ENCODE measurements at places on chromosomes 7 and 10.
A peak's percentile ranks its signal among the peaks of the same experiment; 100 is the strongest.

DNA sequence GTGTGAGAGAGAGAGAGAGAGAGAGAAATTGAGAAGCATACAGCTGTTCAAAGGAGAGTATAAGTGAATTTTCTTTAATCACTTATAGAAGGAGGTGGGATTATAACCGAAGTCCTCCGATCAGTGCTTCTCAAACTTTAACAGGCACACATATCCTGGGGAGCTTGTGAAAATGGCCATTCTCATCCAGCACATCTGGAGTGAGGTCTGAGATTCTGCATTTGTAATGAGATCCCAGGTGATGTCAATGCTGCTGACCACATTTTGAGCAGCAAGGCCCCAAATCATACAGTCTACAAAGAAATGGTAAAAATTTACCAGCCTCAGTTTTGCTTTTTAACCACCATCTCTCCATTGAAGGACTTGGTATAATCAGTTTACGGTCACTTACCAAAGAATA, 219.0 kb downstream of the PTEN start:
- no peak for DNase-seq

DNA sequence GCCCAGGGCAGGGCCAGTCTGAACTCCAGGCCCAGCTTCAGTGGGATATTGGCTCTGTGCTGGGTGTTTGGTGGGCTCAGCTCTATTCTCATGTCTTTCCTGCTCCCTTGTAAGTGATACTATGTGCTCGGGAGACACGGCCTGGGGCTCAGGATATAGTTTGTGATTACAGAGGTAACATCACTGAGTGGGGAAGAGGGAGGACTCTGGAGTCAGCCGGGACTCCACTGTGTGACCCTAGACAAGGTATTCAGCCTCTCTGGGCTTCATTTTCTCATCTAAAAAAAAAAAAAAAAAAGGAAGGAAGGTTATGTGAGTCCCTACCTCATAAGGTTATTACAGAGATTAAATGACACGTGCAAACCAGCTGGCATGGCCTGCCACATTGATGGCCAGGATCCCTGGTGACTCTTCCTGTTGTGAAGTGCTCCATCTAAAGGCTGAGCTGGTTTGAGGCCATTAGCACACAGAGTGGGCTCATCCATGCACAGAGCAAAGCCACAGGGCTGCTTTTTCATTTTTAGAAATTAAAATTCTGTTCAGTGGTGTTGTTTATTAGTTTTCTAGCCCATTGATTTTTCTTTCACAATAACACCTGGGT, 15.7 kb downstream of the SLC13A4 start:
- peak; percentile 43 for DNase-seq

DNA sequence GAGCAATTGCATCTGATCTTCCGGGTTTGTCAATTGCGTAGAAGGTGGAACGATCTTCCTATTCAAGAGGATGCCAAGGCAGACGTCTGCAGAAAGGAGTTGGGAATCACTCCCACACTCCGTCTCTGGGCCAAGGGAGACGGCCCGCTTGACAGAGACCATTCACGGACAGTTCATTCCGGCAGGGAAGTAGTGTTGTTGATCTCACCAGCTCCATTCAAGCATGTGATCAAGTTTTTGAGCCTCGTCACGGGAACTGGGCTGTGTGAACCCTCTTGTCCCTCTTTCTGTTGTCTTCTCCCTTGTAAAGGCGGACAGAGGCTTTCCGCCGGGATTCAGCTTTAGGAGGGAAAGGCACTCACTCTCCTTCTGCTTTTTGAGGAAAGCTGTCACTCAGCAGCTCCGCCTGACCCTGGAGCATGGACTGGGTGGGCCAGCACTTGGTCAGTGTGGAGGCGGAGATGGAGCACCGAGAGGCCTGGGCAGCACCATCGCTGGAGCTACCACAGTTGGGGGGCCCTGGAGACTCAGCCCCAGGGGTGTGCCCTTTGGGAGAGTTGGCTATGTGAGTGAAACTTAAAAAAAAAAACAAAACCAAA, 44.9 kb downstream of the SPDYE5 start:
- no peak for DNase-seq

DNA sequence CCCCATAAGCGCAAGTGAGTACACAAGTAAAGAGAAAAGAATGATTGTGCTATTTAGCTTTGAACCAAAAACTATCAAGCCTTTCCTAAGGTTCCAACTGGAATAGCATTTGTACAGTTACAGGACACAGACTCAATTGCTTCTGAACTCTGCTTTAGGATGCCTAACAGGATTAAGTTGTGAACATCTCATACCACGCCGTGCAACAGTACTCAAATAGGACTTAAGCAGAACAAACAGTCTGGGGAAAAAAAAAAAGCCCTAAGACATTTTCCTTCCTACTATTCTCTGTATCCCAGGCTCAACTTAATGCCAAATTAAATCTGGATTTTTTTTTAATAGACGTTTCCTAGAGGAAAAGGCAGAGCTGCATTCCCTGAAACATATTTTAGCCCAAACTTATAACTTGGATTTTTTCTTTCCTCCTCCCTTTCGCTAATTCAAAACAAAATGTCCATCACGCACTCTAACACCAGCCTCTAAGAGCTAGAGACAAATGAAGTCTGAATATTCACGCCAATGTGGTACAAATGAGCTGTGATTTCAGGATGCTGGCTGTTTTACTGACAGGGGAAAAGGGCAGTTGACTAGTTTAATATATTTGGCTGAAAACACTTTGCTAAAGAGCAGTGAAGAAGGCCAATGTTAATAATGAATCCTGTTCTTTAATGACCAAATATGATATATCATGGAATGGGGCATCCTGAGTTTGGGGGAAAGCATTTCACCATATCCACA, 68.6 kb downstream of the CALD1 start:
- DNase-seq, result no peak

- no peak for DNase-seq
Measured at GRCh38 chr10:114033566-114033965, 10.1 kb upstream of the ADRB1 start.

DNA sequence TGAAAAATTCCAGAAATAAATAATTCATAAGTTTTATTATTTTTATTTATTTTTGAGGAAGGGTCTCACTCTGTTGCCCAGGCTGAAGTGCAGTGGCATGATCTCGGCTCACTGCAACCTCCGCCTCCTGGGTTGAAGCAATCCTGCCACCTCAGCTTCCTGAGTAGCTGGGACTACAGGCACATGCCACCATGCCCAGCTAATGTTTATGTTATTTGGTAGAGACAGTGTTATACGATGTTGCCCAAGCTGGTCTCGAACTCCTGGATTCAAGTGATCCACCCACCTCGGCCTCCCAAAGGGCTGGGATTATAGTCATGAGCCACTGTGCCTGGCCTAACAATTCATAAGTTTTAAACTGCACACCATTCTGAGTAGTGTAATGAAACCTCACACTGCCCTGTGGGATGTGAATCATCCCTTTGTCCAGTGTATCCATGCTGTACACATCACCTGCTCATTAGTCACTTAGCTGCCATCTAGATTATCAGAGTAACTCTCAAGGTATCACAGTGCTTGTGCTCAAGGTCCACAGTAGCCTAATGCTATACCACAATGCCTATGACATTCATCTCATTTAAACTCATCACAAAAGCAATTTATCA, 17.9 kb downstream of the RTKN2 start:
- peak; percentile 54 for DNase-seq

DNA sequence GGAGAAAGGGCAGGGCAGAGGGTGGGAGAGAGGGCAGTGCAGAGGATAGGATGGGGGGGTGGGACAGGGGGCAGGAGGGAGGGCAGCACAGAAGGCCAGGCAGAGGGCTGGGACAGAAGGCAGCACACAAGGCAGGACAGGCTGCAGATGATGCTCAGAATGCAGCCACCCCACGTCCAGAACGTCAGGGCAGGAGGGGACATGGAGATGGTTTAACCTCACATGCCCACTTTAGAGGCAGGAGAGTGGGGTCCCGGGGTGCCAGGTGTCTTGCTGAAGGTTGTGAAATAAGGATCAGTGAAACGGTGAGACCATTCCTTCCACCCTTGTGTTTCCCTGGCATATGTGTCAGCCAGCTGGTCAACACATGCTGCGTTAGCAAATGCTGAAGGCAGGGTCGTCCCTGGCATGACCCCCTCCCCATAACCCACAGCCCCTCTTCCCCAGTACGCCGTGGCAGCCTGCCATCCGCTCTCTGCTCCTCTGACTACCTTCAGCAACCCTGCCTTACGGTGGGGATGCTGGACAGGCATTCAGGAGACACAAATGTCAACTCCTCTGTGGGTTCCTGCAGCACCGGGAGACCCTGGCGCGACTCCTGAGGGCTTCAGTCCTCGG, 592.1 kb downstream of the DNAJB6 start:
- DNase-seq, result no peak

DNA sequence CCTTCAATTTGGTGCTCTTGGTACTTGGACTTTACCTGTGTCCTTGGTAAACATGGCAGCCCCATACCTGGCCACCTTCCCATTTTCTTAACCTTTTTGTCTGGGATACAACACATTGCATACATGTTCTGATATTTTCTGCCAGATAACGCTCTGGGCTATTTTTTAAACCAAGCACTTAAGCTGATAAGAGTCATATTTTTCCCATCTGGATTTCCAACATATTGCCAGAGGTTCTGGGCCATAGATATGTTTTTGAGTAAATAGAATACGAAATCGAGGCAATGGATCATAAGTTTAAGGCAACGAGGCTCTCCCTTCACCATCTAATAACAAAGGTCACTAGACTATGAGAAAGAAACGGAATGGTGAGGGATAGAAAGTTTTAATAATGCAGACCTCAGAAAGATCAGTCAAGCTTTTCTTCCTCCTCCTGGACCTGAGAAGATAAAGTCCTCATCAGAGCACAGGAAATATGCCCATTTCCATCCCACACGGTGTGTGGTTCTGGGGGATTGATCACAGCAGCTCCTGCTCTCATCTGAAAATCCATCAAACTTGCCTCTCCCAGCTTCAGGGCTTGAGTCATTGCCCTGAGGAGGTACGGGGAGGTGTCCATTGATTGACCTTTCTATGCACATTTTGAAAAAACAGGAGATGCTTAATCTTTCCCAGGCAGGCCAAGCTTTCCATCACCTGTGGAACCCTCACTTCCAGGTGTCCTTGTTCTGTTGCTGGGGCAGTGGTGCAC, 257.2 kb downstream of the GFRA1 start:
- no peak for DNase-seq

- DNase-seq, result no peak
Measured at GRCh38 chr7:17103984-17104383, 194.5 kb upstream of the AHR start.

DNA sequence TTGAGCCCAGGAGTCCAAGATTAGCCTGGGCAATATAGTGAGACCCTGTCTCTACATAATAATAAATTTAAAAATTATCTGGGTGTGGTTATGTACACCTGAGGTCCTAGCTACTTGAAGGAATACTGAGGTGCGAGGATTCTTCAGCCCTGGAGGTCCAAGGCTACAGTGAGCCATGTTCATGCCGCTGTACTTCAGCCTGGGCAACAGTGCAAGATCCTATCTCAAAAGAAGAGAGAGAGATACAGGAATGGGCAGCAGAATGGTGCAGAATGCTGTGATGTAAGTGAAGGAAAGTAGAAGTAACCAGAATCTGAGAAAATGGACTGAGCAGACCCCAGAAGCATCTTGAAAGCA, 62.7 kb upstream of the EXOC4 start:
- no peak for DNase-seq

GRCh38 chr7:108136191-108136688, 6.1 kb upstream of the LAMB4 start:
- DNase-seq, result no peak

Measured in H4 (cell line).